ENCODE measurements at places on chromosomes 12 and 14.

- DNase-seq, result no peak
These were observed 24.9 kb upstream of the SPPL3 start for GRCh38 chr12:120928864-120929652.

DNA sequence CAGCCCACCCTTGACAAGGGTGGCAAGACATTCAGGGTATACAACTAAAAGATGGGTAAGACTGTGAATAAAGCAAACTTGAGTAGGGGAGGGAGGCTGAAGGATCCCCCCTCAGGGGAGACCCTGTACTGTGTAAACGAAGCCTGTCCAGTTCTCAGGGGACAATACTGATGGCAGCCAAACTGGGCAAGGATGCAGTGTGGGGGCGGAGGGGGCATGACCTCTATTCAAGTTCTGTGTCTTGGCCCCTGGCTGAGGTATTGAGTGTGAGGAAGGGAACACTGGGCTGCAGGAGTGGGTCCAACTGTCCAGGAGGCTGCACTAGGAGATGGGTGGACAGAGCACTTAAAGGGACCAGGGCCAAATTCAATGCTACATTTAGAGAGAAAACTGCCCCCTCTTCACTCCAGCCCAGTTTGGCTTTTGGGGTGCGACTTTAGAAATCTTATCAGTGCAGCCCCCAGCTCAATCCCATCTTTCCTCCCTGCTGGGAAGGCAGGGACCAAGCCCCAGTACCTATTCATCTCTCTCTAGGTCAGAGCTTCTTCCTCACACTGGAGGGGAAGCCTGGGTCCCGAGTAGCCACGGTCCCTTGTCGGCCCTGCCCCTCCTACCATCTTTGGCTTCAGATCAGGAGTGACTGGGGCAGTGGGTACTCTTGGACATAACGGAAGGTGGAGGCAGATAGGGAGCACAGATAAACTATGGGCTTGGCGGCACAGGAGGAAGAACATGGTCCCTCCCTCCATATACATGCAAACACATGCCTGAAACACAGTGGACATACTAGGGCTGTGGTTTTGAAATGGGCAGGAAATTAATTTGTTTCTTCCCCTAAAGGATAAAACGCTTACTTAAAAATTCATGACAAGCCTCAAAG lies 11.8 kb downstream of the SLC39A5 start:
- DNase-seq, result no peak

GRCh38 chr12:121096199-121096798 lies 36.4 kb upstream of the P2RX7 start:
- no peak for DNase-seq

GRCh38 chr14:56490379-56490778 lies 89.2 kb upstream of the TMEM260 start:
- DNase-seq, result peak; percentile 37

GRCh38 chr12:31471051-31471450 lies 119.9 kb downstream of the DENND5B start:
- DNase-seq, result no peak

GRCh38 chr12:94769776-94770759 lies 119.7 kb upstream of the TMCC3 start:
- no peak for DNase-seq

- DNase-seq, result no peak
These were observed 654 bp downstream of the FOXG1 start for GRCh38 chr14:28767030-28767852.

DNA sequence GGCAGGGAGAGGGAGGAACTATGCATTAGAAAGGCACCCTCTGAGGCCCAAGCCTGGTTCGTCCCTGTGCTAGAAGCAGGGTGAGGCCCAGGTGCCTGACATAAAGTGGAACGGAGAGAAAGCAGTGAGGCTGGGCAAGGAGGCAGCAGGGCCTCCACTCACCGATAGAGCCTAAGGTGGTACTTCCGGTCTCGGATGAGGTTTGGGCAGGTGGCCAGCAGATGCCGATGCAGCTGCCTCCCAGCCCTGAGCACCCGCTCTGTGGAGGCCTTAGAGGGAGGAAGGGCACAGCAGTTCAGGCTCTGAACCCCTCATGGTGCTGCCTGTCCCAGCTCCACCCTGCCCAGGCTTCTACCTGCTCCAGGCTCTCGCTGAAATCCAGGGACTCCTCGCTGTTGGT lies 7.1 kb downstream of the RAPGEF3 start:
- no peak for DNase-seq

GRCh38 chr14:105075379-105076295 lies 10.4 kb upstream of the GPR132 start:
- DNase-seq, result peak; percentile 34

GRCh38 chr14:52266179-52266578 lies 1.3 kb upstream of the PTGDR start:
- DNase-seq, result peak; percentile 34

DNA sequence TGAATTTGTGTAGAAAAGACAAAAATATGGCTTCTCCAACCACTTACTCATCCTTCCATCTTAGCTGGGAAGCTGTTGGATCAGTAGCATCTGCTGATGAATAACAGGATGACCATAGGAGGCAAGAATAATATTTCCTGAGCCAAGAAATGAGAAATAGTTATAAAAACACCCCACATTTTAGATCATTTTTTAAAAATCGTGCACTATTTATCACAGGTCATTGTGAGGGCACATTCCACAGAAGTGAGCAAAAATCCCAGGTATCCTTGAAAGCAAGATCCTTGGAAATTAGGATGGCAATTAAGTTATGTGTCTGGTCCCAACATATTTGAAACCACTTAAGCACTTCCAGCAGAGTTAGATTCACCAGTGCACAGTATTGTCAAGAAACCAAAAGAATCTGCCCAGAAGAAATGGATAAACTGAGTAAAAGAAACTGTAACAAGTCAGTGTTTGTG lies 8.4 kb downstream of the FAR2 start:
- DNase-seq, result peak; percentile 69

- DNase-seq, result no peak
These were observed 19.6 kb downstream of the PIWIL1 start for GRCh38 chr12:130357241-130357640.

- no peak for DNase-seq
These were observed 1.9 kb downstream of the MED21 start for GRCh38 chr12:27024291-27024690.

GRCh38 chr12:63318933-63319332 lies 167.9 kb upstream of the AVPR1A start:
- no peak for DNase-seq

GRCh38 chr12:120453977-120454376 lies 7.7 kb downstream of the GATC start:
- DNase-seq, result peak; percentile 32

DNA sequence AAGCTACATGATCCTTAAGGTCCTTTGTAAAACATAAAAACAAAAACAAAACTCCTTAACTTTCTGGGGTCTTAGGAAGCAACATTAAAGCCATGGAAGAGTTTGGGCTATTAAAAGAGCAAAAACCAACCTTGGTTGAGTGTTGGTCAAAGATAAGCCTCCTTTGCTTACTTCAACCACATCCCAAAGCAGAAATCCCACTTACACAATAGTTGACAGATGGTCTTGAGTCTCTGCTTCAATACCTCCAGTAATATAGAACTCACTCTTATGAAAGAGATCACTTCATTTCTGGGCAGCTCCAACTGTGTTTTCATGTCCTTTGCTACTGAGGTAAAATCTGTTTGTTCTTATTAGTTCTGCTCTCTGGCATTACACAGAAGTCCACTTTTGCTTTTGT lies 125.8 kb downstream of the SLC38A4 start:
- no peak for DNase-seq

- no peak for DNase-seq
These were observed 107.9 kb upstream of the ESRRB start for GRCh38 chr14:76268047-76268431.

- no peak for DNase-seq
These were observed 13.6 kb upstream of the TEX22 start for GRCh38 chr14:105384605-105385321.

DNA sequence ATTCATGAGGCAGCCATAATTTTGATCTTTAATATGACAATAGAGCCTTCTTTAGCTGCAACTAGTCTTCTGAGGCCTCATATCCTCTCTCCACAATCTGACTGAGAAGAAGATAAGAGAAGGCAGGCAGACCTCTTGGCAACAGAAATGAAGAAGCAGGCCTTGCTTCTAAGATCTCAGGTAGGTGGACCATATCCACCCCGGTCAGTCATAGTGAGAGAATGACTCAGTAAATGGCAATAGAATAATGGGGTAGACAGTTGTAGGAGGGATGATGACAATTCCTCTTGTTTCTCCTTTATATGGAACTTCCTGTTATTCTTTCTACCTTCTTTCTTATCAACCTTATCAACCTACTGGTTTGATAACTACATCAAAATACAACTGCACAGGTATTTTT lies 246.7 kb upstream of the G2E3 start:
- no peak for DNase-seq

- DNase-seq, result peak; percentile 83
These were observed 226.3 kb downstream of the MON2 start for GRCh38 chr12:62692884-62693283.

Data from EL (cell line).